ENCODE measurements at places on chromosomes 16 and 17.

DNA sequence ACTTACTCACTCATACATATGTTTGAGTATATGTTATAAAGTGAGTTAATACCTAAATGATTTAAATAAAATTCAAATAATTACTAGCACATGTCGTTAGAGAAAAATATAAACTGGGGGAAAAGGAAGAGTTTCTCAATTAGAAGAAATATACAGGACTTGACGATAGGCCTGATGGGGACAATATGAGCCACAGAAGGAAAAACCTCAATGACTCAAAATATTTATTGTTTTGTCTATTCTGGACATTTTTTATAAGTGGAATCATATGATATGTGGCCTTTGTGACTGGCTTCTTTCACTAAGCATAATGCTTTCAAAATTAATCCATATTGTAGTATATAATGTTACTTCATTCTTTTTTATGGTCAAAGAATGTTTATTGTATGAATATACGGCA is 339.2 kb upstream of the PMFBP1 start:
- DNase-seq: no peak

- peak; percentile 72 for DNase-seq
These were observed 2.4 kb downstream of the SERPINF1 start for GRCh38 chr17:1764284-1764683.

DNA sequence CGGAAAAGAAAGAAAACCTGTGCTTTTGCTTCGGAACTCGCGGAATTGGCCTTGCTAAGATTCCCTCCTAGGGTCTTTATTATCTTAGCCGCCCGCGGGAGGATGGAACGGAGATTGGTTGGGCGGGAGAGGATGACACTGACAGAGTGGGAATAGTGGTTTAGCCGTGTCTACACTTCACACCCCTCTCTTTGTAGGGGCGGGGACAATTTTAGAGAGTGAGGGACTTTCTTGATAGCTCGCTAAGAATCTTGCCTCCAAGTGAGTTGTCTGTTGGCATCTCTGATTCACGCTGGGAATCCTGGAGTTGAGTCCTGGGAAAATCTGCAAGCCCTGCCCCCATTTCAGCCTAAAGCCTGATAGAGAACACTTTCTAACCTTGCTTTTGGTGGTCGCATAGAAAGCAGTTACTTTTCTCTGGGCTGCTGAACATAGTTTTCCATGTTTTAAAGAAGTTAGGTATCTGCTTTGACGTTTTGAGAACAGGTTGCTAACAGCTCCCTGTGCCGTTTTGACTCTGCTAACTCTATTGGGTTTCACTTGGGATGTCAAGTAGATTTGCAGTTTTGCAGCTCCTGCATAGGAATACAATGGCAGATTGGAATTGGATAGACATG is 697 bp downstream of the NOL11 start:
- DNase-seq: no peak

GRCh38 chr17:79044462-79044861 is 20.5 kb downstream of the C1QTNF1 start:
- no peak for DNase-seq

DNA sequence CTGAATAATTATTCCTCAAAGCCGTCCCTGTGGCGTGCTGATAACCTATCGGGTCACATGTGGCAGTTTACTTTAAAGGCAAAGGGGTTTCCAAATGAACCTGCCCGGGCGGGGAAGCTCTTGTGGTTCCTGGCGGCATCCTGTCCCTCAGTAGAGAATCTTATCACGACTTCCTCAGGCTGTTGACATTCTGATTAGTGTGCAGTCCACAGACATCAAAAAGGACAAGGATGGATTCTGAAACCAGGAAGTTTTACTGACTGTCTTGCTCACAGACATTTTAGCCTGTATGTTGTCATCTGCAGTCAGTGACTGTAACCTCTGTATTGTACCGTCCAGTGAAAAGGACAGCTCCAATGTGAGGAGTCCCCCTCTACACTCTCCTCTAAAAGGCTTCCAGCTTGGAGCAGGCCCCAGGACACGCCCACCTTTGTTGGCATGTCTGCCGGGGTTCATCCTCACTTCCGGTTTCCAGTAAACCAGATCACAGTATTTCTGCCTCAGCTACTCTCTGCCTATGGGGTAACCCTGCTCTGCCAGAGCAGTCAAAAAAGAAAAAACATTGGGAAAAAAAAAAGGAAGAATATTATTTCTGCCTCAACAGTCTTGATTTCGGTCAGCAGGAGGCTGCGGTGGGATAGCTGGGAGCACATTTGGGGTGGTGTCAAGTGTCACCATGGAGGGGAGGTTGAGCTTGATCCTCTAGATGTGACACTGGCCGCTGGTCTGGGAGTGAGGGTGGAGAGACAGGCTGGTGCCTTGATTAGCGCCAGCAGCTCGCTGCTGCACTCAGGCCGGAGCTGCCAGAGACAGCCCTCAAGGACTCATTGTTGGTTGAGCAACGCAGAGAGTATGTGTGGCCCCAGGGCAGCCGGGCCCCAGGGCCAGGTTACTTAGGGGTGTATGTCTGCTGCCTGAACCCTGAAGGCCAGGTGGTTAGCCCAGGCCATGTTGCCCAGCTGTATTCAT is 89.0 kb upstream of the DNAH17 start:
- DNase-seq: peak; percentile 61

DNA sequence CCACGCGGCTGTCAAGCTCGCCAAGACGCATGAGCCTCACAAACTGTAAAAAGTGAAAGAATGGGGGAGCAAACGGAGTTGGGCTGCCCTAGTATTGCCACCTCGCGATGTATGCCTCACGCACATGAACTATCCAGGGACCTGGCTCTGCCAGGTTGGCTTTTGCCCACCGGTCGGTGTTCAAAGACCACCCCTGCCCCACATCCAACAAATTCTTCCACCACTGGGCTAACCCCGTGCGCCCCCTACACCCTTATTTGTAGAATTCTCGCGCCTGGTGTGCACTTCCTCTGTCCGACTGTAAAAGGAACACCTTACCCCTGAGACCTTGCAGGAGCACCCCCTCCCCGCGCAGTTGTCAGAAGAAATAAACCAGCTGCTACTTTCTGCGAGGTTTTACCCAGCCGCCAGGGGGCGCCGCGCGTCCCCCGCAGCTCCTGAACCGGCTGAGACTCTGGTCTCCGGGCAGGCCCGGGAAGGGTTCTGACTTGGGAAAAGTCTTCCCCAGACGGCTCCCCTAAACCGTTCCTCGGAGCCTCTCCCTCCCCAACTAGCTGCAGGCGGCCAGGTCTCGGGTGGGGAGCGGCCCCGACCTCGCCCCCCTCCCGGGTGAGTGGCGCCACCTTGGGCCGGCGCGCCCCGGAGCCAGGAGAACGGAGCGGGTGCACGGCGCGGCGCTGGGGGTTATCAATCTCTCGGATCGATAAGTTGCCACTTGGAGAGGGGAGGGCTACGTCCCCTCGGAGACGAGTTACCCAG is 1.7 kb upstream of the ZNF423 start:
- DNase-seq: no peak

Measured in CD8-positive, alpha-beta memory T cell (primary cell).